ENCODE measurements at places on chromosomes 16 and 17.

DNA sequence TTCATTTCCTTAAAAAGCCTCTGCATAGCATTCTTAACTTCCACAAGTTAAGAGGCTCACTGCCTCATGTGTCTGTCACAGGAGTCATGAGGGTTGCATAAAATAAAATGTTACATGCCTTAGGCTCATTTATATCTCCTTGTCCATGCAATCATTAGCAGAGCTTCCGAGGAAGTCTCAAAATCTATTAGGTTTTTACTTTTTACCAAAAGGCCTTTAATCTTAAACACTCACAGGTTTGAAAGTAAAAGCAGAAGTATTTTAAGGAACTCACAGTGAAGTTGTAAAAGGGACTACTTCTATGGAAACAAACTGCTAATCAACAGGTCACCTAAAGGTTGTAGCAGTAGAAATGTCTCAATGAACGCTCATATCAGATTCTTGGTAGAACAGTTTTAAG lies 5.2 kb upstream of the ATP6V0A1 start:
- DNase-seq = no peak

GRCh38 chr16:49158029-49158642 lies 123.5 kb downstream of the CBLN1 start:
- no peak for DNase-seq

DNA sequence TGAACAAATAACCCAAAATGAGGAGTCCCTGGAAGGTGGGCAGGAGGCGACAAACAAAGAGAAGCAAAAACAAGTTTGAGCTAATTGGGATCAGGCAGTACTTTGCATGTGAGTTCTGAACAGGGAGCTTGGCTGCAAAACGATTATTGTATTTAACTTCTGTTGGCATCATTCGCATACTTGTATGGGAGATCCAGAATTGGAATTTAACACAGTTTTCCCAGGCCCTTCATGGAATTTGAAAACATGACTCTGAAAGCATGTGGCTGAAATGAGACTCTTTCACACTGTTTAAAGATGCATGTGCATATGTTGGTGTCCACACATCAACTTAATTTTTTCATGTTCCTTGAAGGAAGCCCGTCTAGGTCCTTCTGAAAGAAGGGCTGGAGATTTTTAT lies 674.3 kb downstream of the WWOX start:
- DNase-seq = no peak

DNA sequence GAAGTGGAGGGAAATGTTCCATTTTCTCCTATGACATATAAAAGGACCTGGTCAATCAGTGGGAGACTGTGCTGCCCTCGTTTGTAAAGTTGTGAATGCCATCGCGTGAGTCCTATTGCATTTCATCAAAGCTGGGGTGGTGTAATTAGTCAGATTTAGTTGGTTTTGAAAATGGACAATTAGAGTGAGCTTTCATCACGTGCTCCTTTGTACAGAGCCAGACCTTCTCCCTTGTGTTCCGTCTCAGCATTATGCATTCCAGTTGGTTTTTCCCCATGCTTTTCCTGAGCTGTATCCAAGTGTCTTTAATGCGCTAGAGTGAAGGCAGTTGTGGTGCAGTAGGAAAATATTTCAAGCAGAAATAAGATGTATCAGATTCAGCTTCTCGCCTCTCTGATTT lies 10.4 kb downstream of the SEC14L1 start:
- no peak for DNase-seq

DNA sequence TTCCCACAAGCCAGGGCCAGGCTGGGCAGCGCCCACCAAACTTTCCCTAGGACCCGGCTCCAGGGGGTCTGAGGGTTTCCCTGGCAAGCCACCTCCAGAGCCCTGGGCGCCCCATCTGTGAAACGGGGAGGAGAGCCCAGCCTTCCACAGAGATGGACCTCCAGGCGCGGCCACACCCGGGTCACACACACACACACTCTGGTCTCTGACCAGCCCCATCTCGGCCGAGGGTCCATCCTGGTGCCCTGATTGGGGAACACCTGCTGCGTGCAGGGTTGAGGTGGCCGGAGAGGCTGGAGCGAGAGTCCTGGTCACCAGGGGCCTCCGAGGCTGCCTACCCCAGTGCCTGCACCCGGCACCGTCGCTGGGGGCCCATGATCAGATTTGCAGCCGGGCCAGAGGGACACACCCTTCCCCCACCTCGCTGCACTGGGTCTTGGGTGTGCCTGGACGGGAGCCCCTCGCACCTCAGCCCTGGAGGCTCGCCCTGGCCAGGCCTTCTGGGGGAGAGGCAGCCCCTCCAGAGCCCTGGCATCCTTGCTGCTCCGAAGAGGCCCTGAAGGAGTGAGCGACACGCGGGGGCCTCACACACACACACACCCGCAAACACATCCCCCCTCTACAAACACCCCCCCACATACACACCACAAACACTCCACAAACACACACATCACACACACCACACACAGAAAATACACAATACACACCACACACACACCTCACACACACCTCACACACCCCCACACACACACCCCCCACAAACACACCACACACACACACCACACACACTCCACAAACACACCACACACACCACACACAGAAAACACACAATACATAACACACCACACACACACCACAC lies 29.7 kb downstream of the SLC25A10 start:
- no peak for DNase-seq

DNA sequence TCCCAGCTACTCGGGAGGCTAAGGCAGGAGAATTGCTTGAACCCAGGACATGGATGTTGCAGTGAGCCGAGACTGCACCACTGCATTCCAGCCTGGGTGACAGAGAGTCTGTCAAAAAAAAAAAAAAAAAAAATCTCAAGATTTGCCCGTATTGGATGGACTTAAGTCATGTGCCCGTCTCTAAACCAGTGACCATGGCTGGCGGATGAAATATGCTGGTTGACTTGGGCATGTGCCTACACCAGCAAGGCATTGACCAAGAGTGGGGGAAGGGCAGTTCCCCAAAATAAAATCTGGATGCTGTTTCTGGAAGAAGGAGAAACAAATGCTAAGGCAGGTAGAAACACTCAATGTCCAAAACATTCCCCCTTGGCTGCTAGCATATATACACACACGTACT lies 21.5 kb upstream of the COL1A1 start:
- no peak for DNase-seq

Data from vagina (tissue), 2 donors.